ENCODE measurements at places on chromosomes 7 and 10. TPM values are rescaled to one million over a fixed set of nuclear protein-coding genes. Genes with fewer than 3 reads are reported as not detected.

COMMD3 gene
- 74.8 TPM for total RNA-seq

NUTM2A gene
- 1.6 TPM for total RNA-seq

MSMB gene
- total RNA-seq: not detected

NRAP gene
- 327 TPM for total RNA-seq

SPDYE16 gene
- total RNA-seq: 0.34 TPM
